Suppressor macrophage (primary cell): ENCODE measurements at places on chromosomes 2 and 18.

GRCh38 chr2:149773006-149773405, 185.4 kb upstream of the MMADHC start:
- DNase-seq: no peak

DNA sequence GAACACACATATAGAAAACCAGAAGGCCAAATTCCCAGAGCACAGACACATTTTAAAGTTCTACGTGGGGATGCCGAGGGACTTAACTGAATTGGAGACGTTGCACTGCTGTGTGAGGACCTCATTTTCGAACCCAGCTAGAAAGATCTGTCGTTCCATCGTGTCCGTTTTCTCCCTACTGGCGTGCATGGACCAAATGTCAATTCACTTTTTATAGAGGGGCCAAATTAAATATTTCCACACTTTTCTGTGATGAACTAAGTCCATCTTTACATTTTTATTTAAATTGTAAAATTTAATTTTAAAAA, 692 bp upstream of the TSHZ1 start:
- no peak for DNase-seq

DNA sequence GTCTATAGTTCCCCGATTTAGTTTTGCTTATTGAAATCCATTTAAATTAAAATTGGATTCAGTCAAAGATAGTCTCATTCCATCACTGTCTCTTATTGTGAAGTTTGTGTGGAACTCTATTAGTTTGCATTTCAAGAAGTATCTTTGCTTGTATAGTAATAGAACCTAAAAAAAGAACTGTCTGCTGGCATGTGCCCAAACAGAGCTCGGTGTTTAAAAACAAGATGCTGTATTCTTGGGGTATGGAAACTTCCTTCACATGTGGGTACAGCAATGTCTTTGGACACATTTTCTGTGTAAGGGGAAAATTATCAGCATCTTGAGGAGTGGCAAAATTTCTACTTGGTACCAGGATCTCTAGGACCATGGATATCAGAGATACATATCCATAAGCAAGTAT, 292.6 kb downstream of the PLCL1 start:
- peak; percentile 6 for DNase-seq

DNA sequence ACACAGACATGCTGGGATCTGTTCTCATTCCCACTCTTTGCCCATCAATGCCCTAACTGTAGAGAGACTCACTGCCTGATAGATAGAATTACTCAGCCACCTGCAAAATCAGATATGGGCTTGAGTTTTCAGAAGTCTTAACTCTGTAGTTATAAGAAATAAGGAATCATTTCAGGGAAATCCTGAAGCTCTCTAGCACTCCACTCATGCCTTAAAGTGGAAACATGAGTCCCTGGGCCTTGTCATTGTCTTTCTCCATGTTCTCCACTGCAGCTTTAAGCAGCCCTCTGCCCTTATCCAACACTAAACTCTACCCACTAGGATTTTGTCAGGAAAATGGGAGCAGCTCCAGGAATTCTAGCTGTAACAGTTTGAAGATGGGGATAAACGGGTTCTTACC, 192.5 kb downstream of the SNTG2 start:
- no peak for DNase-seq

DNA sequence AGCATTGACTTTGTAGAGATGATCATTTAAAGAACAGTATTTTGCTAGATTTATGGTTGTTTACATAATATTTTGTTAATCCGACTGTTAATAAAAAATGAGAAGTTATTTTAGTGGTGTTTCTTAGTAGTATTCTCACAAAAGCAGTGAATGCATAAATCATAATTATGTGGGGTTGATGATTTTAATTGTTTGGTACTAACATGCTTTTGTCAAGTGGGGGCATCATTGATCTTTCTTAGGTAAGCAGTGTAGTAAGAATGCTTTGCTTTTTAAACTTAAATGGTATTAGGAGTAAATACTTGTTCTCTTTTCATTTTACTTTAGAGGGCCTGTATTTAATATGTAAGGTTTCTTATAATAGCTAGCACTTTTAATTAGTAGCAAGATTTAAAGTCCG, 109.2 kb upstream of the OTX1 start:
- no peak for DNase-seq

DNA sequence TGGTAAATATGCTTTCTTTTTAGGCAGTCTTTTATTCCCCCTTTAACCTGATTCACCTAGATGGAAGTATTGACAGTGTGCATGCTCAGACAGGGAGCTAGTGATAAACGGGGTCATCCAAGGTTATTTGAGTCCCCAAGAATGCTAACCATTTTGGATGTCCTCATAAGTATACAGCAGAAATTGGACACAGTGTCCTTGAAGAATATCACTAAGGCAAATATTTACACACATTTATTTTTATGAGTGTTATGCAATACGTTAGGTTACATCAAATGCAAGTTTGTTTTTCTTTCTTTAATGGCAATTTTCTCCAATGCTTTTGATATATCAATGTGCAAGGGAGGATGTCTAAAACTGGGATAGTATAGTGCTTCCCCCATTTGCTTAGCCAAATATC, 23.6 kb downstream of the CNTNAP5 start:
- no peak for DNase-seq

DNA sequence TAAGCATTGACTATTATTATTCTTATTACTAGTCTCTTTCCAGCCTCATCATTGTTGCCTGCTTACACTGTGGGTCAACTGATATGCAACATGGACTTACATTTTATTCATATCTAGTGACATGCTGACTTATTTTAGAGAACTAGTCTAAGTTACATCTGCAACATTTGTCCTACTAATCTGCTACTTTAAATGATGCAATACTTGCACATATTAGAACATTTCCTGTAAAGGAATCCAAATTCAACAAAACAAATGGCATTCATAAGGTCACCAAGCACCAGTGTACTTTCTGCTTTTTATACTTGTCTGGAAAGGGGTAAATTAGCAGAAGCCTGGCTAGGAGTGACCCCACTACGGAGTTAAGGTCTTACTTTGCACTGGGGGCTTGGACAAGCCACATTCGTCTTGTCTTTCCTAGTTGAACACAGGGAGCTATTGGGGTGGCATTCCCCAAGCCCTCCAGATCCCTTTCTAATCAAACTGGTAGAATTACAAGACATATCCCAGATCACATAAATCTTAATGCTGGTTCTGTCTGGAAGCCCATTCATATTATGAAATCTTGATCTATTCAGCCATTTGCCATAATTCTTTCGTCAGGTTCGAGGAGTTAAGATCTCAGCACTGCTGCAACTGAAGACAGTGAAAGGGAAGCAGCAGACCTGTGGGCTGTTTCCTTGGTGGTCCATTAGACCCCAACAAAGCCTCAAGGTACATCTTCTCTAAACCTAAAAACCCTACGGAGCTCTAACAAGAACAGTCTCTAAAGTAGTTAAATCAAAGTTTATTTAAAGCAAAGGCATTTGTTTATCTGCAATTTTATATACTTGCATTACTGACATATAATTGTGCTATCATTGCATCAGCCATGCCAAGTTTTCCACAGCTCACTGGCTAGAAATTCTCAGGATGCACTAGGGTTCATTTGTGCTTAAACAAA, 49.9 kb upstream of the RTN4 start:
- peak; percentile 48 for DNase-seq

- no peak for DNase-seq
These were observed 652 bp downstream of the SH3YL1 start for GRCh38 chr2:263022-263738.

DNA sequence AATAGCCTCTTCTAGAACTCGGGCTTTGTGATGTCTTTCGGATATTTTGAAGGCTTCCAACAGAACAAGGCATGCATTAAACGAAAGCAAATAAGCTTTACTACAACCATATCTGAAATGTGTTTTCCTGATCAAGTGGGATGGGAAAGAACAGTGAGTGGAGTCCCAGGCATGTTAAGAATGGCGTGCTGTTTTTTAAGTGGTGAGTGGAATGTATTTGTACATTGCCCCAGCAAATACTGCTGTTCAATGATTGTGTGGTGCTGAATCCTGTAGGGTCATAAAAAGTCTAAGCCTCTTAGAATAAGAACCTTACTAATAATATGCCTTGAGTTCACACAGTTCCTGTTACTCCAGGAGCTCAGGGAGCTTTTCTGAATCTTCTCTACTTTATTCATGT, 52.5 kb downstream of the POMC start:
- no peak for DNase-seq

- DNase-seq: no peak
These were observed 54.3 kb downstream of the RAB10 start for GRCh38 chr2:26088038-26088643.

DNA sequence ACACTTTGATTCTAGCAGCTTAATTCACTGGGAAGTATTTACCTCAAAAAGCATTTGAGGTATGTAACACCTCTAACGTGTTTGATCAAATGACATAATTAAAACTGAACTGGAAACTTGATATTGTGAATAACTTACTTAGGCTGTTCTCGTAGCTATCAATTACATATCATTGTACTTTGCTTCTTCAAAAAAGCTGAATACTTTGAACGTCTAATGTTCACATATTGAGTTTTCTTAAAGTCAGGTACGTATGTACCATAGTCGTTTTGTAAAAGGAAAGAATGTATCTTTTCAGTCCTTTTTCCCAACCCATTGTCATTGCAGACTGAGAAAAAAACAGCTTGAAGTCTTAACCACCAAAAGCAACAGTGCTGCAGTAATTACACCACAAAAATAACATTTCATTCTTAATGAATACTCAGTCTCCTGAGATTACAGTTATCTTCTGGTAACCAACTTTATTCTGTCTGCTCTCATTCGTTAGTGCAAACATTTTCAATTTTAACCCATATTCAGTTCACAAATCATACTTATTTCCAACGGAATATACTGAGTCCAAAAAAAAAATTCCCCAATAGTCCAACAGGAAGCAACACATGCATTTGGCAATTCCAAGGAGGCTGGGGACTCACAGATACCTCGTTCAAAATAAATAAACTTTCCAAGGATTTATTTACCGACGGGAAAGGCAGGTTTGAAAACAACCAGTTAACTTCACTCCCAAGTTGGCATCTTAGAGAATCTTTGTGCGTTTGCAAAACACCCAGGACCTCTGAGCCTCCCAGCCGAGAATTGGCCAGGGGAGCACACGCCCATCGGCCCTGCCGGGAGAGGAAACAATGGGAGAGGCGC, 1.1 kb downstream of the CHN1 start:
- DNase-seq: no peak

DNA sequence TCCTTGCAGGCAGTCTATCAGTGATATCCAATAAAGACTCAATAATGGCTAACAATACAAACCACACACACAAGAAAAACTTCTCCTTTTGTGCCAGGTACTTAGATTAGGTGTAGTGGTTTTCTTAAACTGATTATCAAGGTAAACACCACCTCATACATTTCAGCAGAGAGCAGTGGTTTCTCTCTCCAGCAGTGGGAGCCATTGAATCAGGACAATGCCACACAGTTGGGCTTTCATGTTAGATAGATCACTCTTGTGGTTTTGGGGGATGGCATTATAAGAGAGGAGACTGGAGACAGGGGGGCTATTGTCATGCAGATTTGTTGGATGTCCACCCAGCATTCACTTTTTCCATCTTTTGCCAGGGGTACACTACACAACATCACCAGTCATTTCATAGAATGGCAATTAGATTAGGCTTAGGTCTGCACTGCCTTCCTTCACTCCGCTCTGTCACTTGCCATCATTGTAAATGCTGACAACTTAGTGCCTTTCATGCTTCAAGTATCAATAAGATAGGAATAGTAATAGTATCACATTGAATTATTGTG, 13.6 kb upstream of the IRS1 start:
- DNase-seq: no peak

DNA sequence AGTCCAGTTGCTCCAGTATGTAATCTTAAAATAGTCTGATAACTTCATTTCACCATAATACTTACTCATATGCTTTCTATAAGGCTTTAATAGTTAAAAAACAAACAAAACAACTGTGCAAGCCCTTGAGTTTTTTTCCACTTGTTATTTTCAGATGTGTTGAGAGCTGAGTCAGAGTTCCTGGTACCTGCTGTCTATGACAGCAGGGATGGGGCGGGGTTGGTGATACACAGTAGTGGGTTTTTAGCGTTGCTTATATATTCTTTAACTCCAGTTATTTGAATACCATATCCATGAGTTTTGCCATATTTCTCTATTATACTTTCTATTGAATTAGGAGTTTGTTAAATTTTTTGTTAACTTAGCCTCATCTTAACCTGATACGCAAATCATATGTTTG, 5.0 kb downstream of the NAPG start:
- DNase-seq: no peak

- peak; percentile 18 for DNase-seq
These were observed 593.3 kb upstream of the FANCL start for GRCh38 chr2:58834404-58834803.

GRCh38 chr2:80395251-80395650, 90.7 kb upstream of the LRRTM1 start:
- no peak for DNase-seq

- no peak for DNase-seq
These were observed 135.3 kb downstream of the CCDC148 start for GRCh38 chr2:158321264-158321663.

DNA sequence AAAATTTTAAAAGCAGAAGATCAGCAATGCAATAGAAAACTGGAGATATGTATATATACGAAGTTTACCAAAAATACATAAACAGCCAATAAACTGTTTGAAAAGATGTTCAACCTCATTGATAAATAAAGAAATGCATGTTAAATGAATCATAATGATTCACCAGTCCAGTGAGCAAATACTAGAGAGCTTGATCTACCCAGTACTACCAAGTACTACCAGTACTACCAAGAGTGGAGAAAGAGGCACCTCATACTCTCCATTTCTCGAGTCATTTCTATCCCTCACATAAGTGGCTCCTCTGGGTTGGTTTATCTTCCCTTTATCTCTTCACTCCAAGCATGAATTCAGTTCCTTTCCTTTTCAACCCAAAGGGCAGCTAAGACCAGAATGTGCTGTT, 138.9 kb downstream of the MREG start:
- DNase-seq: no peak

GRCh38 chr18:69674966-69675365, 272.7 kb downstream of the CD226 start:
- DNase-seq: no peak

GRCh38 chr2:25279091-25279651, 62.6 kb downstream of the DNMT3A start:
- peak; percentile 92 for DNase-seq

DNA sequence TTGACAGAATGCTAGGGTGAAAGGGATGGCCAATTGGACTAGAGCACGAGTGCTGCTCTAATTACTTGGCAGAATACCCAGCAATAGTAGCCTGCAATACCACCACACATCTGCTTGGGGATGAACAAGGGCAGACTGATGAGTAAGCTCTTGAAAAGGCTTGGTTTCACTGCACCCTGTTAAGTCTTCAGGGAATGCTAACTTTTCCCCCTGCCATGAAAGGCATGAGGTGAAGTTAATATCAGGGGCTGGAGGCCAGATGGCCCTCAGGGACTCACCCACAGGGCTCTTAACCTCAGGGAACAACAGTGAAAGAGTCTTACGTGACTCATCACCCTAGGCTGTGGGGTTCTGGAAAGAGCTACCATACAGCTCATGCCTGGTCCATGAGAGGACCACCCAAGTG, 51.7 kb upstream of the MYL1 start:
- no peak for DNase-seq

- no peak for DNase-seq
These were observed 965.2 kb downstream of the BCL11A start for GRCh38 chr2:59588286-59588685.

GRCh38 chr2:118423776-118424175, 335.5 kb downstream of the INSIG2 start:
- DNase-seq: no peak
